ENCODE measurements at places on chromosomes 12 and 14. TPM values are rescaled to one million over a fixed set of nuclear protein-coding genes. Genes with fewer than 3 reads are reported as not detected.

- DNase-seq = no peak
- H3K27ac ChIP-seq = no peak overlapping the region
- peaks cover 41% of the 10 kb centered on the region for H3K36me3 ChIP-seq
- H3K27me3 ChIP-seq = peaks cover 32% of the 10 kb centered on the region
- H3K4me3 ChIP-seq = no peak overlapping the region
- peaks cover 29% of the 10 kb centered on the region for H3K4me1 ChIP-seq
Measured at GRCh38 chr12:122206111-122206881, 2.8 kb downstream of the B3GNT4 start.

GRCh38 chr12:13023811-13024530 is 20.2 kb upstream of the FAM234B start:
- no peaks in the 10 kb centered on the region for H3K36me3 ChIP-seq
- H3K4me1 ChIP-seq = no peaks in the 10 kb centered on the region
- no peaks in the 10 kb centered on the region for H3K27me3 ChIP-seq
- no peak overlapping the region for H3K27ac ChIP-seq

RPGRIP1 gene
- total RNA-seq = not detected

DNA sequence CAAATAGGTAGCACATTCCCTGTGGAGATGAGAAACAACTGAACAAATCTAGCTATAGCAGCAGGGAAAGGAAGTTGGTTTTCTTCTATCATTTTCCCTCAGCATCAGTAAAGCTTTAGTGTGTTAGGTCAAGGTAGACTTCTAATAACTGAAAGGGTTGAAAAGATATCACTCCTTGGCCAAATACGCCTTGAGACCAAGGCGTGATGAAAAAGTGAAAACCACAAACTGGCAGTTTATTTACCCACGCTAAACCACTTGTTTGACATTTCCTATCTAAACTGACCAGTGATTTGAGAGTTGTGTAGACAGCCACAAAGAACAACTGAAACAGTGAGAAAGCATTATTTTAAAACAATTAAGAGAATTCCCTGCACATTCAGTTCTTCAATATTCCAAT is 99.6 kb upstream of the SOX5 start:
- peaks cover 6% of the 10 kb centered on the region for H3K4me1 ChIP-seq
- H3K27me3 ChIP-seq = no peaks in the 10 kb centered on the region
- H3K4me3 ChIP-seq = no peak overlapping the region
- H3K27ac ChIP-seq = no peak overlapping the region
- no peak for DNase-seq

SMOC1 gene
- 3.3 TPM for total RNA-seq

DNA sequence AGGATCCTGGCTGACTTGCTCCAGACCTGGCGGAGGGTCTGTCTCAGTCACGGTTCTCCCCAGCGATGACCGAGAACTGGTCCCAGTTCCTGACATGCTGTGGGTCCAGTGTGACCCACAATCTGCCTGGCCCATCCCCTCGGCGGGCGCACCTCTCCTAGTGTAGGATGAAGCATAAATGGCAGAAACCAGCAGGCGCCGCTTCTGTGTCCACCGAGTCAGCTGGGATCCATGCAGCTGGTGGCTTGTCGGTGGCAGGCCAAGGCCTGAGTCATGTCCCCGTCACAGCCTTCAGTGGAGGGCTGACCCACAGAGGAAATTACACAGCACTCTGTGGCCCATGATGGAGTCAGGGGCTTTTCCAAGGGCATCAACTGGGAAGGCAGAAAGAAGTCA is 38.5 kb downstream of the NFKBIA start:
- no peak for DNase-seq
- no peak overlapping the region for H3K4me3 ChIP-seq
- H3K36me3 ChIP-seq = no peaks in the 10 kb centered on the region
- H3K4me1 ChIP-seq = peaks cover 18% of the 10 kb centered on the region
- peak overlapping the region; percentile 63 for H3K27ac ChIP-seq
- no peaks in the 10 kb centered on the region for H3K27me3 ChIP-seq

- H3K4me1 ChIP-seq = no peaks in the 10 kb centered on the region
- H3K27ac ChIP-seq = peak overlapping the region; percentile 16
- H3K27me3 ChIP-seq = no peaks in the 10 kb centered on the region
Measured at GRCh38 chr12:42097971-42098370, 46.7 kb downstream of the GXYLT1 start.

KLRC3 gene
- 1.3 TPM for total RNA-seq

DNA sequence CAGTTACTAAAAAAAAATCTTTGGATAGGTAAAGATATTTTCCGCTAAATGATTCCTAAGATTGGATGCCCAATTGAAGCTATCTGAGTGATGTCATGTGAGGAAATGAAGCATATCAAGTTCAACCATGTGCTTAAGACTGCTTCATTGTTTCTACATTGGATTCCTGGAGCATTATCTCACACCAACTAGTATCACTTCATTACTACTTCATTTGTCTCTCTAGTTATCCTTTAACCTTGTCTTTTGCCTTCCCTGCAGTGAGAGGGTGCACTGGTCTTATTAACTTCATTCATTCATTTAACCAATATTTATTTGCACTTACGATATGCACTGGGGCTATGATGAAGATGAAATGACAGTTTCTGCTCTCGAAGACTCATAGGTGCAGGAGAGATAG is 198.1 kb downstream of the SLC38A4 start:
- DNase-seq = no peak
- H3K27me3 ChIP-seq = no peaks in the 10 kb centered on the region
- no peak overlapping the region for H3K27ac ChIP-seq
- H3K36me3 ChIP-seq = no peaks in the 10 kb centered on the region
- peaks cover 9% of the 10 kb centered on the region for H3K4me1 ChIP-seq

FBLN5 gene
- total RNA-seq = 111 TPM

GRCh38 chr14:39722547-39723273 is 290.5 kb upstream of the FBXO33 start:
- H3K4me3 ChIP-seq = no peak overlapping the region
- H3K27me3 ChIP-seq = no peaks in the 10 kb centered on the region
- no peak overlapping the region for H3K27ac ChIP-seq

DNA sequence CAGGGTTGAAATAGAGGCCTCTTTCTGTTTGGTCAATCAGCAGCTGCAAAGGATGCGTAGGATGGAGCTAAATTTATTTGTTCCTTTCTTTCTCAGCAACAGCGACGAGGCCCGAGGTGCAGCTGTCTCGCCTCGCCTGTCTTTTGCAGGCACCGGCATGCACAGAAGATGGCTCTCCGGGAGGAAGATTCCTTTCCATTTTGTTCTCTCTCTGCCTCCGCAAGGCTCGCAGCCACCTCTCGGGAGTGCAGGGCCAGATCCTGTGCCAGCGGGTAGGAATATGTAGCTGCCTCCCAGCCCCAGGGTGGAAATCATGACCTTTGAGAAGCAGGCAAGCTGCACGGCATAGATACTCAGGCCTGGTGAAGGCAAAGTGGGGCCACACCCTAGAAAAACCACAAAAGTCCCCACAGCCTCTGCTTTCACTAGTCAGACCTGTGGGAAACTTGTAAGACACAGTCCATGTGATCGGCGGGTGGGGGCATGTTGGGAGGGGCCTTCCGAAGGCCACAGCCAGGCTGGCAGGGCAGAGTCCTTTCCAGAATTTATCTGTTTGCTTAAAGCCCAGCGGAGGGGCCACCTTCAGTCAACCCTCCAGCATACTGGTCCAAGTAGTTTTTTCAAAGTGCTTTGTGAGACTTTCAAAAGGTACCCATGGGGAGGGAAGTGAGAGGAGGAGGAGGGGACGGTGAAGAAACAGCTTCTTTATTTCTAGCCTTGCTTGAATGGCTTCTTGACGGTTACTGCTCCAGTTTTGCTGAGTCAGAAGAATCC is at the start of gene MAP1LC3B2:
Gene MAP1LC3B2 (plus strand): TSS at position 220 of the 774 bp plus-strand sequence. CDS start 16,562 bp downstream, outside the sequence.
- H3K4me1 ChIP-seq = peaks cover 10% of the 10 kb centered on the region
- no peaks in the 10 kb centered on the region for H3K36me3 ChIP-seq
- peak; percentile 63 for DNase-seq
- H3K27ac ChIP-seq = no peak within 1 kb of the TSS

CAPS2 gene
- 16.5 TPM for total RNA-seq

GRCh38 chr12:50926415-50926814 is 25.9 kb upstream of the HIGD1C start:
- DNase-seq = no peak
- H3K27ac ChIP-seq = peak overlapping the region; percentile 86
- peak overlapping the region; percentile 87 for H3K4me3 ChIP-seq
- peaks cover 58% of the 10 kb centered on the region for H3K4me1 ChIP-seq
- H3K27me3 ChIP-seq = no peaks in the 10 kb centered on the region
- peaks cover 12% of the 10 kb centered on the region for H3K36me3 ChIP-seq

DNA sequence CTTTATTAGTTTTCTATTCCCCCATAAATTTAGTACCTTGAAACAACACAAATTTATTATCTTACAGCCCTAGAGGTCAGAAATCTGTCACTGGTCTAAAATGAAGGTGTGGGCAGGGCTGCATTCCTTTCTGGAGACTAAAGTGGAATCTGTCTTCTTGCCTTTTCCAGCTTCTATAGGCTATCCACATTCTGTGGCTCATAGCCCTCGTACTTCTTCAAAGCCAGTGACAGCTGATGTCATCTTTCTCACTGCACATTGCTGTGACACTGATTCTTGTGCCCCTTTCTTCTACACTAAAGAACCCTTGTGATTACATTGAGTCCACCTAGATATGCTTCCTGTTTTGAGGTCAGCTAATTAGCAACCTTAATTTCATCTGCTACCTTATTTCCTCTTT is 23.2 kb upstream of the DCN start:
- no peak for DNase-seq
- H3K36me3 ChIP-seq = no peaks in the 10 kb centered on the region
- no peak overlapping the region for H3K27ac ChIP-seq
- no peaks in the 10 kb centered on the region for H3K4me1 ChIP-seq
- H3K4me3 ChIP-seq = no peak overlapping the region

GRCh38 chr12:78177298-78177697 is 346.6 kb downstream of the NAV3 start:
- DNase-seq = no peak
- no peak overlapping the region for H3K4me3 ChIP-seq
- H3K27me3 ChIP-seq = no peaks in the 10 kb centered on the region
- no peaks in the 10 kb centered on the region for H3K4me1 ChIP-seq
- H3K27ac ChIP-seq = no peak overlapping the region
- no peaks in the 10 kb centered on the region for H3K36me3 ChIP-seq

CSRP2 gene
- not detected for total RNA-seq

RAD9B gene
- not detected for total RNA-seq

DNA sequence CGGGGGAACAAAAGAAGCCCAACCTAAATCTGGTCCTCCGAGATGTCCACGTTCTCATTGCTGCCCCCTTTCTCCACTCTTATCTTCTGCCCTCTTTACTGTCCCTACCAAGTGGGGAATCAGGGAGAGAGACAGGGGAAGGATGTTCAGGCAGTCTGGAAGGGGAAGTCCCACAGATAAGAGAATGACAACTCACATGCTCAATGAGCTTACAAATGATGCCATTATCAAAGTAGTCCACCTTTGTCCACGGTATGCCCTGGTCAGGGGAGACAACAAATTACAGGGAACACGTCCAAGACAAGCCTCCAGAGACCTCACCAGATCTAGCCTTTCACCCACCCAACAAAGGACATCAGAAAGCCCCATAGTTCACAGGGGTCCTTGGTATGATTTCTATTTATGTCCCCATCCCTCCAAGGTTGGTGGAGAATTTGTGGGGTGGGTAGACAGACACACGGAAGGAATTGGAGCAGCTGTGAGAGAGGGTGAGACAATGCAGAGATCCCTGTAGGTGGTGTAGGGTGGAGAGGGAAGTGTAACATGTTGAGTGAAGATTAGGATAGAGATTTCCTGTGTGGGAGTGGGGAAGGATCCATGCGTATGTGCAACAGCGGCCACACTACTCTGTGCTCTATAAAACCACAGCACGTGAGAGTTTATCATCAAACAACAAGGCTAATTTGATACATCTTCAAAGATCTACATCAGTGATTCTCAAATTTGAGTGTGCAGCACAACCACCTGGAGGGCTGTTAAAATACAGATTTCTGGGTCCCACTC is 10.7 kb downstream of the MYO1A start:
- peaks cover 12% of the 10 kb centered on the region for H3K36me3 ChIP-seq
- no peak overlapping the region for H3K27ac ChIP-seq
- H3K27me3 ChIP-seq = no peaks in the 10 kb centered on the region
- no peak for DNase-seq

DNA sequence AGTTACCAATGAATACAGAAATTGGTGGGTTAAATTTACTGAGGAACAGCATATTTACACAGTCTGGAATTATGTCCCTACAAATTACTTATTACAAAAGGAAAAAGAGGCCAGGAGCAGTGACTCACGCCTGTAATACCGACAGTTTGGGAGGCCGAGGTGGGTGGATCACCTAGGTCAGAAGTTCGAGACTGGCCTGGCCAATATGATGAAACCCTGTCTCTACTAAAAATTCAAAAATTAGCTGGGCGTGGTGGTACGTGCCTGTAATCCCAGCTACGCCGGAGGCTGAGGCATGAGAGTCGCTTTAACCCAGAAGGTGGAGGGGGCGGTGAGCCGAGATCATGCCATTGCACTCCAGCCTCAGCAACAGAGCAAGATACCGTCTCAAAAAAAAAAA is 52.6 kb downstream of the HECTD1 start:
- H3K4me1 ChIP-seq = no peaks in the 10 kb centered on the region
- no peak overlapping the region for H3K27ac ChIP-seq
- H3K36me3 ChIP-seq = peaks cover 99% of the 10 kb centered on the region
- H3K4me3 ChIP-seq = no peak overlapping the region
- no peak for DNase-seq

GRCh38 chr14:84527706-84528105 is 1002.2 kb upstream of the FLRT2 start:
- no peak overlapping the region for H3K4me3 ChIP-seq
- no peaks in the 10 kb centered on the region for H3K36me3 ChIP-seq
- H3K27ac ChIP-seq = no peak overlapping the region
- no peaks in the 10 kb centered on the region for H3K4me1 ChIP-seq

DNA sequence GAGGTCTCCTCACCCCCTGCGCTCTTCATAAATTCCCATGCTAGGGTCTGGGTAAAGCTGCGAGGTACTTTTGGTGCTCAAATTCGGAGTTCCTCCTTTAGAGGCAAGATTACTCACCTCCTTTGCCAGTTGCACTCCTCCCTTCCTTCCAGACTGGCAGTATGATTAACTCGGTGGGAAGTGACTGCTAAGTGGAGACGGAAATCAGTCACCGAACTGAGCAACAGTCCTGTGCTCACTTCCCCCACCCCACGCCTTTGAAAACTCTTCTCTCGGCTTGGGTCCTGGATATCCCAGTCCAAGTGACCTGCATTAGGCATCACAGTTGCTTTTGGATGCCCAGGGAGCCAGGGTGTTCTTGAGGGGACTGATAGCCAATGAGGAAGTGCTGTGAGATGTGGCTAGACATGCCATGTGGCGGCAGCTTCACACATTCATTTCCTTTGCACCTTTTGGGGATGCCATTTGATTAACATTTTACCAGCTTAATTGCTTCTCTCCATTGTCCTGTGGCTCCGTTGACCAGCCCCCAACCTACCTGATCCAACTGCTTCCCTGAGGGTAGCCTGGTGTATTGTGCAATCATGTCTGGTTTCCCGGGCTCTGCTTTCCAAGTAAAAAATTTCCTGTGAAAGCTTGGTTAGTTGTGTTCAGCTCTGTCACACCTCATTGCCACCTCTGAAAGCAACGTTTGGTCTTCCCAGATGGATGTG is 840 bp downstream of the PNP start:
- H3K27me3 ChIP-seq = no peaks in the 10 kb centered on the region
- peaks cover 30% of the 10 kb centered on the region for H3K36me3 ChIP-seq
- peak overlapping the region; percentile 92 for H3K27ac ChIP-seq
- H3K4me1 ChIP-seq = peaks cover 54% of the 10 kb centered on the region
- peak; percentile 69 for DNase-seq

All from stomach (tissue), 19 donors.